Melanocyte of skin (primary cell): ENCODE measurements at places on chromosomes 16 and 17. TPM values are rescaled to one million over a fixed set of nuclear protein-coding genes. Genes with fewer than 3 reads are reported as not detected.

Gene CRISPLD2
- total RNA-seq = 2.0 and 2.7 TPM in 2 replicates

Gene KRT14
- total RNA-seq = under 0.01 and 0.62 TPM in 2 replicates

Gene FBXO47
- under 0.01 TPM in 2 replicates for total RNA-seq

Gene TCAP
- total RNA-seq = 0.34 and 0.36 TPM in 2 replicates

Gene TEX14
- 0.36 and 0.69 TPM in 2 replicates for total RNA-seq

Gene HOXB3
- total RNA-seq = not detected in 2 replicates

Gene MATCAP1
- 11.9 and 16.0 TPM in 2 replicates for total RNA-seq

Gene PSMB3
- 474 and 579 TPM in 2 replicates for total RNA-seq

Gene IRX3
- 7.9 and 16.0 TPM in 2 replicates for total RNA-seq

Gene ITGAL
- not detected in 2 replicates for total RNA-seq

Gene ZG16
- total RNA-seq = not detected in 2 replicates

Gene SAP30BP
- total RNA-seq = 71.9 and 73.6 TPM in 2 replicates

Gene NHLRC4
- 1.1 and 2.0 TPM in 2 replicates for total RNA-seq

Gene LPO
- not detected in 2 replicates for total RNA-seq

Gene C1QBP
- total RNA-seq = 178 and 279 TPM in 2 replicates

Gene KREMEN2
- total RNA-seq = 0.34 and 0.73 TPM in 2 replicates

Gene GUCY2D
- 1.4 TPM in 1 of 2 replicates, not detected in the other for total RNA-seq

Gene KRT37
- not detected in 2 replicates for total RNA-seq

Gene NOD2
- 0.73 and 1.4 TPM in 2 replicates for total RNA-seq

Gene KATNIP
- 23.9 and 31.3 TPM in 2 replicates for total RNA-seq

Gene NPTX1
- 0.36 and 0.69 TPM in 2 replicates for total RNA-seq

Gene GEMIN4
- 11.0 and 13.4 TPM in 2 replicates for total RNA-seq

Gene ALOX15B
- total RNA-seq = under 0.01 and 0.15 TPM in 2 replicates

Gene TBC1D3C
- total RNA-seq = 0.36 TPM in 1 of 2 replicates, not detected in the other

Gene CHD9NB
- 0.69 and 1.8 TPM in 2 replicates for total RNA-seq

Gene CPHXL2
- not detected in 2 replicates for total RNA-seq

Gene MEIOB
- total RNA-seq = 0.93 and 1.3 TPM in 2 replicates
